ENCODE measurements at places on chromosomes 12 and 14.

GRCh38 chr12:18221726-18222125 lies 39.6 kb upstream of the PIK3C2G start:
- no peak for DNase-seq

- DNase-seq = no peak
Measured at GRCh38 chr14:100567877-100568163, 19.4 kb downstream of the BEGAIN start.

GRCh38 chr12:130818635-130819576 lies 20.1 kb downstream of the STX2 start:
- DNase-seq = no peak

GRCh38 chr14:29584992-29585391 lies 342.7 kb downstream of the PRKD1 start:
- DNase-seq = peak; percentile 52

DNA sequence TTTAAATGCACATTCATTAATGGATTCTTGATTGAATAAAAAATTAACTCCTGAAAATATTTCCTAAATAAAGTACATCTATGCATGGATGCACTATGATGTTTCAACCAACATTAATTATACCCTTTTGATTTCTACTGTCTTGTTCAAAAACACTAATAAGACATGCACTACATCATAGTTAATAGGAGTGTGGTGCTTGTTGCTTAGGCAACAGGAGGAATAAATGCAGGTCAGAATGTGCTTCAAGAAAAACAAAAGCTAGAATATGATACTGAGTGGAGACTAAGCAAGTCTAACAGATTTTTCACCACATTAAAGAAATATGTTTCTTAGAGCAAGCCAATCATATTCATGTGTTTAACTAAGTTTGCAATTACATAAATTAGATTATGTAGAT lies 495.8 kb upstream of the GARIN6 start:
- no peak for DNase-seq

- DNase-seq = peak; percentile 97
Measured at GRCh38 chr12:122946690-122947341, 19.4 kb downstream of the ABCB9 start.

DNA sequence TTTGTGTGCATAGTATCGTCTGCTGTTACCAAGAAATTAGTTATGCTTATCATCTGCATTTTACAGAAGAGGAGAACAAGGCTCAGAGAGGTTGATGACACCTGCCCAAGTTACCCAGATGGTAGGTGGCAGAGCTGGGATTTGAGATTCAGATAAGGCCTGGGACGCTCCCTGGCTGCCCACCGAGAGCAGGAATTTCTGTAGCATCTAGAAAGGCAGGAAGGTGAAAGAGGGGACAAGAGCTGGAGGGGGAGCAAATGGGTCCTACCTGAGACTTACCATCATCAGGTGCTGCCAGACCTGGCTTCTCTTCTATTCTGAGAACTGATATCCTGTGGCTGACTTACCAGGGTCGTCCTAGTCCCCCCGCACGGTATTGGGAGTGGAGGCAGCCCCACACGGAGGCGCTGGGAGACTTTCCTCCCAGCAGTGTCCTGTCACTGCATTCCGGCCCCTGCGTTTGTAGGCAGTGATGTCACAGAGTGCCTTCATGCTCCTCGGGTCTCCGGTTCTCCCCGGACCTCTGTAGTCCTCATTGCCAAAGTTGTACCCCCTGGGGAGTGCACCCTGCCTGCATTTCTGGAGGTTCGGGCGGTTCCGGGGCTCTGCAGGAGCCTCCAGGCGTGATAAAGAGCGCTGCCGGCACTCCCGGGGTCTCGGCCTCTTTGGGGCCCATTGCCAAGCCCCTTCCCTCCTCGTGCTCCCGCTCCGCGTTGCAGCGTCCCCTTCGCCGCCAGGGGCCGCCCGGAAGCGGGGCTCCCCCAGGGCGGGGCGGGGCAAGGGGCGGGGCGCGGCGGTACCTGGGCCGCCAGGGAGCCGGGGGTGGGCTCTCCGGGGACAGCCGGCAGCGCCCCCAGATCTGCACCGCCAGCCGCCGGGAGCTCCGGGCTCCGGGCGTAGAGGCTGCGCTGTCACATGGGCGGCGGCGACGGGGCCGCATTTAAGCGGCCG lies at the start of gene CABP1:
Gene CABP1, plus strand, starts transcription at position 856 of the 951 bp plus-strand sequence. Its CDS starts 60 bp downstream, at position 916.
- no peak for DNase-seq

DNA sequence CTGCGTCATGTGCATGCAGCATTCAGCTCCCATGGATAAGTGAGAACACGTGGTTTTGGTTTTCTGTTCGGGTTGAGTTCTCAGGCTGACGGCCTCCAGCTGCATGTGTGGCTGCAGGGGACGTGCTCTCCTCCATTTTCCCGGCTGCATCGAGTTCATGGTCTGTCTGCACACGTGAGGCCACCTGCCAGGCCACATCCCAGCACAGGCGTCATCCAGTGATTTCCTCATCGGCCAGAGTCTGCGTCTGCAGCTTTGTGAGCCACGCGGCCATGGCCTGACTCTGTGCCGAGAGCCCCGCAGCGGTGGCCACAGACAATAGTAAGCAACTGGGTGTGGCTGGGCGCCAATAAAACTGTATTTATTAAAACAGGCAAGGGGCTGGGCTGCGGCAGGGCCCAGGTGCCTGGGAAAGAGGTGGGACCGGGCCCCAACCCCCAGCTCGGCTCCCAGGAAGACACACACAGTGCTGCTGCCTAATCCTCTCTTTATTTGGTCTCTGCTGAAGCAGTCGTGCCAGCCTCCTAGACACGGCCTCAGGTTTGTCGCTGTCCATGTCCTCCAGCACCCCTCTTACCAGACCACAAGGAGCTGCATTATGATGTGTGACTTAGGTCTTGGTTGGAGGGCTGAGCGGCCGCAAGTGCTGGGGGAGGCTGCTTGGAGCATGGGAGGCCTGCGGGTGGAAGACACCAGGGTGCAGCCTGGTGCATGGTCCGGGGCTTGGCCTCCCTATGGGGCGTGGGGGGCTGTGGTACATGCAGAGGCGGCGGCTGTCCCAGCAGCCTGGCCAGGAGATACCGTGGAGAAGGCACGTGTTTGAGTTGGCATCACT lies 52.0 kb downstream of the NOC4L start:
- DNase-seq = no peak

DNA sequence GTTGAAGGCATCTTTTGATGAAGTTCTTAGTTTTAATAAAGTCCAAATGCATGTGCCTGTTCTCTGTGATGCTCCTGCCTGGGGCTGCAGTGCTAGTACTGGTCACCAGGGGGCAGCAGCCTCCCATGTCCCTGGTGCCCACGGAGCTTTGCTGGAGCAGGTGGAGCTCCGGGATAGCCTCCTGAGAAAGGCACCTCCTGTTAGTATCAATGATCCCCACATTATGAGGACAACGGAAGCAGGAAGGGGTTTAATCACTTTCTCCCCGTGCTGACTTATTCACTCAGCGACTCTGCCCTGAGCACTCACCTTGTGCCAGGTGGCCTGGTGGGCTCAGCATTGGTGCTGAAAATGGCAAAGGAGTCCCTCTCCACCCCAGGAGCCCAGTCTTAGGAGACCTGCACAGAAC lies 123.0 kb upstream of the PZP start:
- no peak for DNase-seq

DNA sequence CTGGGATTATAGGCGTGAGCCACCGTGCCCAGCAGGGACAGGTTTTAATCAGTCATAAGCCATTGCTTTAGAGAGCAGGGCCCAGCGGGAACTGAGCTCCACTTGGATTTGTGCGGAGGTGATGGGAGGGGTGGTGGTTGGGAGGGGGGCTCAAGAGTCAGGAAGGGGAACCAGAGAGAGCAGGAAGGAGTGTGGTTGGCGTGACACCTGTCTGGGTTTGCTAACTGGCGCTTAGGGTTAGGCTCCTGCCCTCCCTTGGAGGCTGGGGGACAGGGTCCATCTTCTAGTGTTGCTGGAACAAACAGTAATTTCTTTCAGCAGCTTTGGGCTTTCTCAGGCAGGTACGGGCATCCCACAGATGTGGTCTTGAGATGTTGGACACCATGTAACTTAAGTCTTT lies 7.5 kb upstream of the ALDH2 start:
- DNase-seq = no peak

GRCh38 chr12:42853370-42854140 lies 264.0 kb upstream of the PRICKLE1 start:
- no peak for DNase-seq

GRCh38 chr12:27282754-27283153 lies 38.7 kb downstream of the STK38L start:
- no peak for DNase-seq

GRCh38 chr14:89336338-89336737 lies 80.7 kb downstream of the FOXN3 start:
- no peak for DNase-seq

GRCh38 chr12:82596483-82596882 lies 90.2 kb upstream of the TMTC2 start:
- DNase-seq = no peak

- no peak for DNase-seq
Measured at GRCh38 chr12:88144546-88145468, 2.7 kb downstream of the TMTC3 start.

DNA sequence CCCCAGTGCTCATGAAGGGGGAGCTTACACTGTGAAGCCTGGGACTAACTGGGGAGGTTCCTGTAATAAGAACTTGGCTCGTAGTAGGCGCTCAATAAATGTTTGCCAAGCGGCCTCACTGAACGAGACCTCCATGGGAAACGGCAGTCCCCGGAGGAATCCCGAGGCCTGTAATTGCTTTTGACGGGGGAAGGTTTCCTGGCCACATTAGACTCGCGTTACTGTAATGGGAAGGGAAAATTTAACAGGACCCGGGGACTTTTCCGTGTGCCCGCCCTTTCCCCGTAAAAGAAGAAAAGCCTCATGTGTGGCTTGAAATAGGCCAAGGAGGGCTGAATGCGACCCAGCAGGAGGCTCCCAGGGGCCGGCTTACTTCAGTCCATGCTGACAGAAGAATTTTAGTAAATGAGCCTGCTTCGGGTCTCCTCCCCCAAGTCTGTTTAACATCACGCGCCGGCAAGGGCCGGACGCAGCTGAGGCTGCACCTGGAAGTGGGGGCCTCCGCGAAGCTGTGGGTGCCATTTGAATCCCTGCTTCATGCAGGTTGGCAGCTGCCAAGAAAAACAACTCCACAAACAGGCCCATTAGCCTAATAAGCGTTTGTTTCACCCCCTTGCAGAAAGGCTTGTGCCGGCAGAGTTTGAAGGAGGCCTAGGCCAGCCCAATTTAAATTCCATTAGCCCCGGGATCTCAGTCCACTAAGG lies 39.8 kb upstream of the PWP1 start:
- DNase-seq = no peak

- DNase-seq = no peak
Measured at GRCh38 chr12:105289114-105289904, 41.2 kb upstream of the C12orf75 start.

- peak; percentile 17 for DNase-seq
Measured at GRCh38 chr12:56941299-56942017, 7.2 kb upstream of the SDR9C7 start.

DNA sequence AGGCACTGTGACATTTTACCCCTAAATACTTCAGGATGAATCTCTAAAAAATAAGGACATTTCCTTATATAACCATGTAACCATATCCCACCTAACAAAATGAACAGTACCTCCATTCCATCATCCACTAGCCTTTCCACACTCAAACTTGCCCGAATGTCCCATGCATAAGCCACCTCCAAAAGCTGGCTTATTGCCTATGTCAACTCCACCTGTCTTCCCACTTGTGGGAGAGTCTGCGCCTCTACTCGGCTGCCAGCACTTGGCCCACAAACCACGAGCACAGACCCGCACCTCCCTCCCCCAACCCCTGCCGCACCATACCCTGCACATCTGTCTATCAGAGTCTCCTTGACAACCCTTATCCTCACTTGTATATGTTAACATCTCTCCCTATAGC lies 165.8 kb downstream of the CALM1 start:
- DNase-seq = no peak

GRCh38 chr14:99589651-99590530 lies 14.1 kb downstream of the CCDC85C start:
- no peak for DNase-seq

DNA sequence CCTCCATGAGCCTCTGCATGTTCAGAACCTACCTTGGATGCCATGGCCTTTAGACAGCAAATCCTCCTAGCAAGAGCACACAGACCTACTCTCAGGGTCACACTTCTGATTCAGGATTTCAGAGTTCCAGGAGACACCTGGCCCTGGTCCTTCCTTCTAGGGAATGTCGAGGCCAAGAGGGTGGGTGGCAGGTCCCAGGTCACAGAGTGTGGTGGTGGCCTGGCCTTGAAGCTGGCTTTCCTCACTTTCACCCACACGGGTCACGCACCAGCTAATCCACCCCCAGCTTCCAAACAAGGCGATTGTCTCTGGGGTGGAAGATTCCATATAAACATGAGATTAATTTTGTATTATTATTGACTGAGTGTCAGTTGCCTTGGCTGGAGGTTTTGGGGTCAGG lies 328.3 kb upstream of the RTL1 start:
- no peak for DNase-seq

- DNase-seq = no peak
Measured at GRCh38 chr12:61523276-61523992, 736.8 kb upstream of the USP15 start.

DNA sequence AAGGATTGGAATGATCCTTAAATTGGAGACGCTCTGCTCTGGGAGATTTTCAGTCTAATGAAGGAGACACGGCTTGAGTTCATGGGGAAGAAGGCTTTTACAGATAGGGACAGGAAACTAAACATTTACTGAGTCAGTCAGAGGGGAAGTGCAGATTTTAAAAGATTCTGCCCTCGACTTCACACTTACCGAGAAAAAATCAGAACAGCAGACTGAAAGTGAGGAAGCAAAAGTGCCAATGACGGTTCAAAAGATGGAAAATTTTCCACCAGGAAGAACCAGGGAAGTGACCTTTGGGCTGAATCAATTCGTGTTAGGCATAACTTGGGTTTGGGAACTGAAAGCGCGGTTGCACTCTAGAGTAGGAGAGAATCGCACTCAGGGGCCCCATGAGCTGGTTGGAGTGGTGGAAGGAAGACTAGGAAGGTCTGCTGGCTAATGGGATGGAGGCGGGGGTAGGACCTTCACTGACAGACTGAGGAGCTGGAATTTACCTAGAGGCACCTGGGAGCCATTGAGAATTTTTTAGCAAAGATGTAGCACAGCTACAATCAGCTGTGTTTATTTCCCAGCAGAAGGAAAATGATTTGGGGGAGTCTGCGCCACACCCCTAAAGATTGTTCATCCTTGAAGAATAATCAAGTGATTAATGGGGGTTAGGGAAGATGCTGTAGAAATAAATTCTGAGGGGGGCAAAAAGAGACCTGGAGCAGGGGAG lies 1.2 kb downstream of the KCNK13 start:
- no peak for DNase-seq

GRCh38 chr12:80821513-80822000 lies 104.8 kb downstream of the MYF5 start:
- DNase-seq = no peak

GRCh38 chr12:82650627-82651337 lies 35.9 kb upstream of the TMTC2 start:
- no peak for DNase-seq

Measured in AG04449 (cell line).